Kasumi-1 (cell line): ENCODE measurements at places on chromosomes 3 and 15.

DNA sequence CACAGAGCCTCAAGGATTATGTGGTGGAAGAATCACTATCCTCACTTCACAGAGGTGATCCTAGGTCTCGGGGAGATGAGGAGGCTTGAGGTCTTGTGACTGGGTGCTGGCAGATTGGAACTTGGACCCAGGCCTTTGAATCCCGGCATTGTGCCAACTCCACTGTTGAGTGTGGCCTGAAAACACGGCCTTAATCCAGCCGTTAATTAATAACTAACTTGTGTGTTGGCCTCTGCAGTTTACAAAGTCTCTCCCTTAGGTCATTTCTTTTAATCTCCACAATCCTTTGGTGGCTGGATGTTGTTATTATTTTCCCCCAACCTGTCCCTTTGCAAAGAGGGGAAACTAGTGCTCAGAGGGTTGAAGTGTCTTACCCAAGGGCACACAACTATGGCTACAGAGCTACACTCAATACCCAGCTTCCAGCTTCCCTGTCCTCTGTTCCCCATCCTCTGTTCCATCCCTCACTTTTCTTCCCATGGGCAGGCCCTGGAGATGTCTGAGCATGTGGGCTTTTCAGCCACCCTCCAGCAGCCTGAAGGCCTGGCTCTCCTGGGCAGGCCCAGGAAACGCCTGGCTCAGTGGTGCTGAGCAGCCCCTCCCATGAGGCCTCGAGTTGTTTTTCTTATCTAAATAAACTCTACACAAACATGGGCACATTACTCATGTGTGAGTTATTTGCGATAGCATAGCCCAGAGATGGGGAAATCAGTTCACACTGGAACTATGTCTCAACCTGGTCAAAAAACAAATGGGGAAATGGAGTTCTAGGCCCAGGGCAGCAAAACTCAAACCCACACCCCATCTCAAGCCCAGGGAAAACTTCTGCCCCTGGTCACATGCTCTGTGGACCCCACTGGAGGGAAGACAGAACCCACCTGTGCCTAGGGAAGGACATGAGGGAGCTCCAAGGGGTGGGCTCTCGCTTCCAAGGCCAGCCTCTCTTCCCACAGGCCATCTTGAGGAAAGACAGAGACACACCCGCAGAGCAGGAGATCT is 16.8 kb upstream of the SMAD3 start:
- no peak for DNase-seq

GRCh38 chr3:12188328-12188648 is 29.6 kb upstream of the TIMP4 start:
- DNase-seq, result no peak

DNA sequence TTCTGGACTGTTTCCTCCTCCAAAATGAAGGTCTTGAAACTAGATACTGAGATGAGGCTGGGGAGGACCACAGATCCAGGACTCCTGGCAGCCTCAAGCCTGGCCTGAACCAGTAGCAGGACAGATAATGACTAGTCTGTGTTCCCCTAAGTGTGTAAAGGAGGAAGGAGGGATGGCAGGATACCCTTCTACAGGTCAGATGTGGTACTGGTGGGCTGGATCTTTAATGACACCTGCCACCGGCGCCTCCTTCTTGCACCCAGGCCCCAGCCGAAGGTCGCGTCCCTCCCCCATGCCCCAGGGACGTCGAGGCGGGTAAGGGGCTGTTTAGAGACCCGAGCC is 556 bp downstream of the USP19 start:
- DNase-seq, result no peak

- no peak for DNase-seq
Observed at GRCh38 chr3:87203809-87204208, 23.3 kb upstream of the CHMP2B start.

- peak; percentile 6 for DNase-seq
Observed at GRCh38 chr3:80526153-80526552, 758.4 kb upstream of the ROBO1 start.

DNA sequence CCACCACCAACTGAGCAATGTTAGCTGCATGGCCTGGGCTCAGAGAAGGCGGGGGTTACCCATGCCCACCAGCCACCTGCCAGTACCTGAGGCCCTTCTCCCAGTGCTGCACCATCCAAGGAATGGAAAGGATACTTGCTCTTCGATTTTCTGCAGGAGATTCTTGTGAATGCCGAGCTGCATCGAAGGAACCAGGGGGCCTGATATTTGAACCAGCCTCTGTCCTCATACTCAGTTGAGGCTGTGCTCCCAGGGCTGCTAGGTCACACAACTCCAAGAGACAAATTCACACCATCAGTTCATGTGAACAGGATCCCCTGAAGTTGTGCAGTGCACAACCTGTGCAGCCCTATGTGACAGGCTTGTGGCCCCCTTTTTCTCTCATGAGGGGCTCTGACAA is 18.0 kb downstream of the PLA2G4F start:
- DNase-seq, result no peak

GRCh38 chr3:113747283-113748046 is 630 bp downstream of the ATP6V1A start:
- DNase-seq, result peak; percentile 54

GRCh38 chr3:186638259-186638658 is 1.9 kb upstream of the FETUB start:
- no peak for DNase-seq
